ENCODE measurements at places on chromosomes 3 and 15.

DNA sequence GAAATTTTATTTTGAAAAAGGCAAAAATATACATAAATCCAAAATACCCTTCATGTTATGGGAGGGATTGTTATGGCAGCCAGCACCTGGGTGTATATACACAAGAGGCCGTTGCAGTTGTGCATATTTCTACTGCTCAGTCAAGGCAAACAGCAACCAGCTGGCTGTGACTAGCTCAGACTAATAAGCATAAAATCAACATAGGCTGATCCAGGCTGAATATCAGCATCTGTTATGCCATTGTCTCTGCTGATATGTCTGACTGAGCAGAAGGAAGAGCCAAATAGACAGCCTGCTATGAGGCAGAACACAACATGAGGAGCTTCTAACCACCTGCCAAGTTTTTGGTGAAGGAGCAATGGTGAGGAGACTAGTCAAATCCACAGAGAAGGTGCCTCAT, 457.5 kb upstream of the ALCAM start:
- DNase-seq, result peak; percentile 76

DNA sequence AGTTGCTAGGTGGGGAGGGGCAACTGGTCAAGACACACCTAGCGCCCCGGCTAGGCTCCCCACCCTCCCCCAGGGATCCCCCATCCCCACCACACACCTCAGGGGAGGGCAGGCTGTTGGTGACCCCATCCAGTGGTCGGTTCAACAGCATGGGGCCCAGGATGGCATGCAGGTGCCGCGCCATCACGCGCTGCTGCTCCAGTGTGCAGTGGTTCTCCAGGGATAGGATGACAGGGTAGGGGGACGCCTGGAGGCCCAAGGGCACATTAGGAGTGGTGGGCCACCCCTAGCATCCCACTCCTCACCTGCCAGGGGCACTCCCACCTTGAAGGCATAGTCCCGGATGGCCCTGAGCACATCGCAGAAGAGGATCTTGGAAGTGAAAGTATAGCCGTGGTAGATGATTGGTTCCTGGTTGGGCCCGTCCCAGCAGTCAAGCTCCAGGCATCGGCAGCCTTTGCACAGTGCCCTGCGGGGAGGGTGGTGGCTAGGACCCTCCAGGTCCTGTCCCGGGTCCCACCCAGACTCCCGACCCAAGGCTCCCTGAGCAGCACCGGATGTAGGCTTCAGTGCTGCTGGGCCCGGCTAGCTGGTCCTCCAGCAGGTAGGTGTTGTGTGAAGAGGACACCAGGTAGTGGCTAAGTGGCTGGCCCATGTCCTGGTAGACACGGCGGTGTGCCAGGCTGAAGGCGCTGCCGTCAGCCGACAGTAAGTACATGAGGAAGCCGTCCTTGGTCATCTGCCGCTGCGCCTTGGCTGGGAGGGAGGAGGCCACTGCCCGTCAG, 19.4 kb downstream of the VILL start:
- DNase-seq, result no peak

DNA sequence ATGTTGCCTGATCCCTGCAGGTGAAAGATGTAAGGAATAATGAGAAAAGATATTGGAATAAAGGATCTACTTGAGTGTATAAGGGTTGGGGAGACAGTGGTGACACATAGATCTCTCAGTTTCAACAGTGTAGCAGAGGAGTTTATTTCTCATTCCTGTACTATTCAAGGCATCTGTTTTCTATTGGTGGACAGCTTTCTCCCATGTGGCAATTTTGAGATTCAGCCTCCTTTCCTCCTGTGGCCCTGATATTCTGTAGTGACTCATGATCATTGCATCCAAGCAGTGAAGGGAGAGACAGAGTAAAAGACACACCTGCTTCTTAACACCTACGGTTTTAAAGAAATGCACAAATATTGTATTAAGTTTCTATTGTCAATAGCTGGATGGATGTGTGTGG, 327.6 kb downstream of the GRM7 start:
- DNase-seq, result no peak

DNA sequence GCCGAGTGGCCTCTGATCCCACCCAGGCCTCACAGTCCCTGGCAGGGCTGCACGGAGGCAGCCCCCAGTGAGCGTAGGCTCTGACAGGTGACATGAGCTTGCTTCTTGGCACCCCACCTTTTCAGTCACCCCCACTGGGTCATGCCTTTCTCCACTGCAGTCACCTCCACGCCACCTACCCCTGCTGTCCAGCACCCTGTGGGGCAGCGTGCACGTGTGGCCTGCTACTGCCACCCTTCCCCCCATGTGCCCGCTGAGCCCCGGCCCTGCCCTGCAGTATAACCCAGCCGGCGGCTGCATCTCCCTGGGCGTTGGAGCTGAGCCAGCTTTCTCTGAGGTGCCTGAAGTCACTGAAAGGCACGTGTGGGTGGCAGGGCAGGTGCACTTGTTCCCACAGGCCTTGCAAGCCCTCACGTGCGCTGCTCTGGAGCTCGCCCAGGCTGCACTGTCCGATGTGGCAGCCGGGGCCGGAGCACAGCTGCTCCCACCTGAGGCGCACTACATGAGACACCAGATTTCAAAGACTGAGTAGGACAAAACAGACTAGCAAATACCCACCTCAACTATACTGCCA, 65.6 kb downstream of the NIPA2 start:
- no peak for DNase-seq

GRCh38 chr15:88992912-88993376, 79.8 kb upstream of the MFGE8 start:
- no peak for DNase-seq

DNA sequence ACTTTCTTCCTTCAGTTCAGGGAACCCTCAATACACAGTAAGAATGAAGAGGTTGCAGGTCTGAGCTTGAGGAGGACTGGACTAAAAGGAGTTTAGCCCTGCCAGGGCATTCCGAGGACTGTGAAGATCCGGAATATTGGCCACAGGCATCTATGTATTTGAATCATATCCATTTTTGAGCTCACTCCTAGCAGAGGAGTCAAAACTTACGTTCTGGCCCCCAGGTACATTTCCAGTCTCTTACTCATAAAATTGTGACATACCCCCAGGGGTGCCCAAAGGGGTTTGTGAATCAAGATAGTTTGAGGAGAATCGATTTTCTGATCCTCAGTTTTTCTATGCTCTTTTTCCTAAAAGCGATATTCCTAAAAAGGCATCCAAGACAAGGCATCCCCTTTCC, 27.6 kb upstream of the SRP14 start:
- DNase-seq, result no peak

DNA sequence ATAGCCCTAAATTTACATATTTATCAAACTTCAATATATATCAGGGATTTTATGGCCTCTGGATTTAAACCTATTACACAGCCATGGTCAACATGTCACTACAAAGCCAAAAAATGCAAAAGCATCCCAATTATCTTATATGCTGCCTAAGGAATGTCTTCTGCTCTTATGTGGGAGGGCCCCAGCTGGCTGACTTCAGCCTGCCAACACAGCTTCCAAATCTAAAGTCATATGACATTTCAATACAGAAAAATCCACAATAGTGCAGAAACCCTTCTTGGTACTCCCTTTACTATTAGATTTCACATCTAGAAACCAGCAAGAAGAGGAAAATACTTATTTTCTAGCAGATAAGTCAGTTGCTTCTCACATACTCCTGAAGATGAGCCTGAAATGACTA, 6.4 kb downstream of the PFN2 start:
- peak; percentile 53 for DNase-seq

All from fibroblast of skin of abdomen (primary cell).